ENCODE measurements at places on chromosomes 5 and 9.

DNA sequence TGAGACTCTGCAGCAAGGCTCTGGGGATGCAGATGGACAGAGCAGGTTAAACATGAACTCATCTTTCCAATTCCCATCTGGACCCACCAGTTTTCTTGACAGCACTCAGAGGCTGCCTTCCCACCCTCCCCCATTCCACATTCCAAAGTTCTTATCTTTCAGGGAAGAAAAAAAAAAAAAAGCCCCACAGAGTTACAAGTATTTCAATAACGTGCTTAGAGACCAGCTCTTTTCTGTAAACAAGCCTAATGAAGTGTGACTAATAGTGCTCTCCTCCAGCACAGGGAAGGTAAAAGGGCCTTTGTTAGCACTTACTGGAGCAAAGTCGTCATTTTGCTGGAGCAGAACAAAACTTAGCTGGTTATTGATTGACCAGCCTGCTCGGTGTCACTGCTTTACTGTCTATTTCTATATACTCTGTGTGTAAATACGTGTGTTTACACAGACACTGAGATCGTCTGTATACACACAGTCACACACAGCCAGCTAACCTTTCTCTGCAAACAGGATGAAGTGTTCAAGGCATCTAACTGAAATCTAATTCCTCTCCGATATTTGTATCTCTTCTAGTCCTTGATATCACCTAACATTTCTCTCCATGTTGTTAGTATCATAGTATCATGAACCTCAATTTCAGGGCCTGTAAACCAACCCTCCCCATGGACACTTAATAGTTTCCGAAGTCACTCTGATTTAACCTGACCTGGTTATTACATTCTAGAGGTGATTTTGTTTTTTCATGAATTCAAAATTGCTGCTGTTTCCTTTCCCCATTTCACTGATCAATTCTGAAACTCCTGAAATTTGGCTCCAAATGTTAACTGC lies 84.9 kb downstream of the ZNF608 start:
- DNase-seq = peak; percentile 68

DNA sequence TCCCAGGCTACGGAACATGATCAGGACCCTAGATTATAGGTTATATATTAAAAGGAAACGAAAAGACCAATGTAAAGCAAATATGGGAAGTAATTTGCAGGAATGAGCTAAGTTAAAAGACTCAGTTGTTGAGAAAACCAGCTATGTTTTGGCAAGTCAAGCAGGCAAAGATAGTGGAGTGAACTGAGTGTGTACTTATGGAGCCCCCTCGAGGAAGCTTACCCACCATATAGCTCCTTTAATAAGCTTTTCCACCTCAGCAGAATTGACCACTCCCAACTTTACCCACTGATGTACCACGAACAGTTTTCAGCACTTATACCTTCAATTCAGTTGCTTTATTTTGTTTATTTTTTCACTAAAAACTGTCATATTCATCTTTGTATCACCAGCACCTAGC lies 57.3 kb upstream of the PJA2 start:
- no peak for DNase-seq

GRCh38 chr9:100087218-100087617 lies 11.6 kb downstream of the ERP44 start:
- DNase-seq = no peak

GRCh38 chr5:123178683-123179082 lies 89.6 kb downstream of the PRDM6 start:
- DNase-seq = no peak

GRCh38 chr5:142233083-142234032 lies 91.5 kb downstream of the SPRY4 start:
- DNase-seq = no peak

GRCh38 chr9:119050281-119050680 lies 319.0 kb downstream of the BRINP1 start:
- DNase-seq = no peak

DNA sequence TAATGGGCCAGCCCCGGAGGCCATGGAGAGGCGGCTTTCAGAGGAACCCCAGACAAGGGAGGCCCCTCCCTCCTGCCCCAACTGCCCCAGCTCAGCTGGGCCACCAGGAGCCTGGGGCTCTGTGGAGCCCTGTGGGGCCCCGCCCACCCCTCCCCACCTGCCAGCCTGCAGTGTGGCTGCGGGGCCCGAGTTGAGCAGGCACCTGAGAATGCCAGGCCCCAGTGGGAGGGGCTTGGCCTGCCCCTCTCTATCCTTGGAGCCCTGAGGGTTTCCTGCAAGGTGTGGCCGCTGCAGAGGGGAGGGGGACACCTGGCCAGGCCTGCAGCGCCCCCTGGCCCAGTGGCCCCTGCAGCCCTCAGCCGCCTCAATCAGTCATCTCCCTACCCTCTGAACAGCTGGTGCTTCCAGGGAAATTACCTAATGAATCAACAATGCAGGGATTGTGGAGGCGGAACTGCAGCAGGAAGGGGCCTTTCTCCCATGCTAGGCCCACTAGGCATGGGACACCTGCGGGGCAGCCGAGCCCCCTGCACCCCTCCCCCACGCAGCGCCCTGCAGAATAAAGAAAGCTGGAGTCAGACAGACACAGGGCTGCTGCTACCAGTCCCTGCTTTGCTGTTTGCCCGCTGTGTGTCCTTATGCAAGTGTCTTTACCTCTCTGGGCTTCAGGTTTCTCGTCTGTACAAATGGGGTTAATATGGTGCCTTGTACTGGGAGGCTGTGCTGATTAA lies 48.0 kb downstream of the LMX1B start:
- DNase-seq = no peak

GRCh38 chr9:106717686-106718085 lies 145.3 kb upstream of the ZNF462 start:
- peak; percentile 55 for DNase-seq

DNA sequence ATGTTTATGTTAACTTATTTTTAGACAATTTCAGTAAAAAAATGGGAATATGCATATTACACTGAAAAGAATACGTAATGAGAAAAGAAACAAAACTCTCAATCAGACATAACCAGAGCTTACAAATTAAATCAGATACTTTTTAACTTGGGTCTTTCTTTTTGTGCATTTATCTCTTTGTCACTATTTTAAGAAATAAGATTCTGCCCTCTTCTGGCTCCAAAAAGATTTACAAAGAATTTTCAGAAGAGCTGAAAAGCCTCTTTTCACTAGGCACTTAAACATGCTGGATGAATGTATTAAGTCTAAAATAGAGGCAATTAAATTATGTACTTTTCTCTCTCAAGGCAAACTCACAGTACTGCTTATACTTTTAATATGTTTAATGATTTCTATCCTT lies 55.5 kb downstream of the CEP120 start:
- DNase-seq = no peak

GRCh38 chr9:94973451-94973941 lies 247.0 kb downstream of the AOPEP start:
- no peak for DNase-seq

GRCh38 chr5:140054086-140054689 lies 11.1 kb upstream of the NRG2 start:
- DNase-seq = no peak

Measured in AG04449 (cell line).